ENCODE measurements at places on chromosomes 7 and 10.

- no peak for DNase-seq
Measured at GRCh38 chr10:77334501-77334900, 303.1 kb downstream of the KCNMA1 start.

DNA sequence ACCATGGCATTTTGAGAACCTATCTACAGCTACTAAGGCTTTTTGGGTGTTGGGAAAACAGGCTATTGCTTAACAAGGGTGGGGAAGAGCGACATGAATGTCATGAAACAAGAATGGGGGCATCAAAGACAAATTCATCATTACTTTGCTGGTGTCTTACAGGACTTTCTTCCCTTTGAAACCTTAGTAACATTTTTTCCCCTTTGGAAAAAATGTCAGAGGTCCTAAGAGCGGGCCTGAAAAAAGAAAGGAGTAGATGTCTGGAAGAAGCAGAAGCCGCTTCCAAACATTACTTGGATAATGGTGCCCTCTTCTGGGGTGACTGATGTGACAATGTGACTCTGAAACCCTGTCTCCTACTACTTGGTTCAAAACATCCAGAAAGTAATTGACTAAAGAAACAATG is 3.8 kb upstream of the DDX50 start:
- DNase-seq = no peak

DNA sequence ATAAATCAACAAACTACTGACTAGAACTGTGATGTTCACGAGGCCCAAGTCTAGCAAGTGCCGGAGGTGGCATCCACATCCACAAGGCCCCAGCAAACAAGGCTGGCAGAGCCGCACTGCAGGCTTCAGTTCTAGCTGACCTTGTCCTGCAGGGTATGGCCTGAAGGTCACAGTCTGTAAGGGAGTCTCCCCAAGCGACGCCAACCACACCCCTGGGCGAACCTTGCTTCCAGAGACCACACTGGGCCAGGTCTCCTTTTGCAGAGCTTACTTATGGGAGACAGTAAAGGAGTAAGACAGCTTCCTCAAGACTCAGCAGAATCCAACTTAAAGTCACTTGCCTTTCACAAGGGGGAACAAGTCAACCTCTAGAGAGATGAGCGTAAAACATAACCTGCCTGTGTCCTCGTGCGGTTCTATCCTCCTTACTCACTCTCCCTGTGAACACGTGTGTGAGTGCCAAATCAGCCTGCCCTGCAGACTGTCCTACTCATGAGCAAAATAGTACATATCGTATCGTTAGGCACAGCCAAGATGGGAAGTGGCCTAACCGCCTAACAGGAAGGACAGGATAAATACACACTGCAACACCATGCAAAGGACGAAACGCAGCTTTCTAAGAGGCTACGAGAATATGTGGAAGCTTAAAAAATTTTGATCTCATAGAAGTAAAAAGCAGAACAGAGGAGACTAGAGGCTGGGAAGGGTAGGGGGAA is 22.7 kb downstream of the FAM53B start:
- no peak for DNase-seq

DNA sequence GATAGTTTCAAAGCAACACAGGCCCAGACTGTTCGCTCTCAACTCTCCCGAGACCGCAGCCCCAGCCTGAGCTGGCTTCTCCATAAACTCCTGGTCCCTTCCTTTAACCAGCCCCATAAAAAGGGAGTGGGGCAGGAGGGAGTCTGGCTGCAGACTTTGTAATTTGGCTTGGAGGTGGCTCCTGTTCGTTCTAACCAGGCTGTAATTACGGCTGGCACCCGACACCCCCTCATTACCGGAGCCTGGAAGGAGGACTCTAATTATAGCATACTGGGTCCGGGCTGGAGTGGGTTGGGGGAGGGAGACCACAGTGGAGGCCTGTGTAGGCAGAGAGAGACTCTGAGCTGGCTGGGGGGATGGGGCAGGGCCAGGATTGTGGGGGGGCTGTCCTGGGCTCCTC is 49.7 kb downstream of the UNC5B start:
- DNase-seq = no peak

DNA sequence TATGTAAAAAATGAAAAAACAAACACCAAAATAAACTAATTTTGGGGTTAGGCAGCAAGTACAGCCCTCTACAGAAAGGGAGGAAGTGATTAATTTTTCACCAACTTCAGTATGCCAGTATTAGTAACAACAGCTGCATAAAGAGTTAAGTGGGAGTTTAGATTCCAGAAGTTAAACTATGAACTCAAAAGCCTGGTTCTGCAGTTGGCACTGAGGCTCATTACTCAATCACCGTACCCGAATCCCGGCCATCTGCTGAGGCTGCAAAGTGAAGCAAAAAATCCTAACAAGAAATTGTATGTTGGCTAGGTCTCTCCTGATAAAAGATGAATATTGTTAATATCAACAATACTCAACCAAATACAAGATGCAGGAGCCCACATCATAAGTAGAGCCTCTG is 4.0 kb downstream of the NUDT5 start:
- no peak for DNase-seq

- no peak for DNase-seq
Measured at GRCh38 chr10:44513591-44513990, 128.7 kb upstream of the CXCL12 start.

- no peak for DNase-seq
Measured at GRCh38 chr10:121926671-121927317, 1.0 kb downstream of the ATE1 start.

DNA sequence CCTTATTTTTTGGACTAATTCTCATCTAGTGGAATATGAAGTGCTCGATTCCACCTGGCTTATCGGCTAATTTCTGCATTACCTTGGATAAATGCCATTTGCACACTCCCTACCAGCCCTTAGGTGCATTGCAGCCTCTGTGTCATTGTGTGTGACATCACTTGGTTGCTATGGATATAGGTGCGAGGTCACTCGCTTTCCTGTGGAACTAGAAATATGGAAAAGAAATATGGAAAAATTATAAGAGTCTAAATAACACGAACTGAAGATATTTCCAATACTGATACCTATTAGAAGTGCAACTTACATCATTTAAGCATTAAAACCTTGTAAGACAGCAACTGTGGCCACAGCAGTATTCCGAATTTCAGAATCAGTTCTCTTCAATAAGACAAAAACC is 2.0 kb downstream of the YWHAG start:
- DNase-seq = no peak

DNA sequence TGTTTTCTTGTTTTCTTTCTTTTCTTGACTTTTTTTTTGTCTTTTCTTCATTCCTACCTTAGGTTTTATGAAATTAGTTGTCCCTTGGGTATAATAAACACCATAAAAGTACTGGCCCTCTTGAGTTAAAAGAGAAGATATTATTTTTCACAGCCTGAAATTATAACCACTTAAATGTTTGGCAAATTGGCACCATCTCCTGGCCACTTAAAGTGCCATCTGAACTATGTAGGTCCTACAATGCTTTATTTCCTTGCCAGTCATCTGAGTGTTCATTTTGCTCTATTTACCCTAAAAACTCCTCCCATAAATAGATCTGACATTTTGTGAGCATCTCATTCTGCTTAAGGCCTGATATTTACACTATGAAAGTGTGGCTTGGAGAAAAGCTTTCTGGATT is 98.9 kb upstream of the PRKCQ start:
- DNase-seq = no peak

DNA sequence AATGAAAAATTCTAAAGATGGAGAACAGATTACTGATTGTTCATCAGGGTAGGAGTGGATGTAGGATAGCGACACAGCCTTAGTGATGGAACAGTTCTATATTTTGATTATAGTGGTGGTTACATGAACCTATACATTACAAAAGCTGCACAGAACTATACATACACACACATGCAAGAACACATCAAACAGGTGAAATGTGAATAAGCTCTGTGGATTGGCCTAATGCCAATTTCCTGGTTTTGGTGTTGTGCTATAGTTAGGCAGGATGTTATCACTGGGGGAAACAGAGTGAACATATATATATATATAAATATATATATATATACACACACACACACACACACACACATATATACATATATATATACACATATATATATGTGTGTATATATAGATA is 76.4 kb upstream of the PIK3CG start:
- DNase-seq = no peak
